ENCODE measurements at places on chromosomes 13 and 19.
A peak's percentile ranks its signal among the peaks of the same experiment; 100 is the strongest.

DNA sequence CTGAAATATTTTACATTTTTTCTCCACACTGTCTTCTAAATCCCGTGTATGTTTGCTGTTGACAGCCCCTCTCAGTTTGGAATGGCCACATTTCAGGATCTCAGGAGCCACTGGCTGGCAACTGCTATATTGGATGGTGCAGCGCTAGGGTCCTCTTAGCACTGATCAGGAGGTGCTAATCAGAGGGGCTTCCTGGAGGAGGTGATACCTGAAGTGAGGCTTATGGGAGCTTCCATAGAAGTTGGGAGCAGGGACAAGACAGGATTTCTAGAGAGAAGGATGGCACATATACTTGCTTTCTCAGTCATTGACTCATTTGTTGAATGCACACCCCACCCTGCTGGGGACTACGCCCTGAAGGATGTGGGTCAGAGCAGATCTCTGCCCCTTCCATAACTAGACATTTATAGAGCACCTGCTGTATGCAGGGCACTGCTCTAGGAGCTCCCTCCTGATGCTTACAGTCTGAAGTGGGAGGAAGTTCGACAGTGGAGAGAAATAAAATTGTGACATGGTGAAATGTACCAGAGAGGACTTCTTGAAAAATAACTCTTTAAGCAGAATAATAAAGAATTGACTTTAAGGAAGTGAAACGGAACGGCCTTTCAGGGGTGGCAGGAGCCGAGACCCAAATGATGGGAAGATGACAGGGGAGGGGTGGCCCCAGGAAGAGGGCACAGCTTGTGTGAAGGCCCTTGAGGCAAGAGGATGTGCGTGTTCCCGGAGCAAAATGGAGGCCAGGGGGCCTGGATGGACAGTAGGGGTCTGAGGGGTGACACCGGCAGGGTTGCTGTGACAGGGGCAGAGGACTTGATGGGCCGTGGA, 13.1 kb downstream of the AP2A1 start:
- no peak for DNase-seq

- DNase-seq = no peak
Measured at GRCh38 chr19:37309834-37310575, 60.9 kb upstream of the ZNF527 start.

DNA sequence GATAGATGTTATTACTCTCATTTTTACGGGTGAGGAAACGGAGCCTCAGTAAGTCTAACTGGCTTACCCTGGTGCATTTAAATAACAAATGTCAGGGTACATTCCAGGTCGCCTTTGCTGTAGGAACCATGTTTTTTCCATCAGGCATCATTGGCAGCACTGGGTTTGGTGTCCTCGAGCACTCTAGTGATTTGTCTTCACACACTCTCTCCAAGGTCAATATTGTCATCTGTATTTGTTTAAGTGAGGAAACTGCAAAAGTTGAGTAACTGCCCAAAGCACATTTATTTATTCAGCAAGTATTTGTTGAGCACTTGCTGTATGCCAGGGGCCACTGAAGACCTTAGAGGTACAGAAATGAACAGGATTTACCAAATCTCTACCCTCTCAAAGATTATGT, 78.6 kb downstream of the DCT start:
- no peak for DNase-seq

GRCh38 chr19:2648528-2648937, 54.0 kb downstream of the GNG7 start:
- peak; percentile 49 for DNase-seq

DNA sequence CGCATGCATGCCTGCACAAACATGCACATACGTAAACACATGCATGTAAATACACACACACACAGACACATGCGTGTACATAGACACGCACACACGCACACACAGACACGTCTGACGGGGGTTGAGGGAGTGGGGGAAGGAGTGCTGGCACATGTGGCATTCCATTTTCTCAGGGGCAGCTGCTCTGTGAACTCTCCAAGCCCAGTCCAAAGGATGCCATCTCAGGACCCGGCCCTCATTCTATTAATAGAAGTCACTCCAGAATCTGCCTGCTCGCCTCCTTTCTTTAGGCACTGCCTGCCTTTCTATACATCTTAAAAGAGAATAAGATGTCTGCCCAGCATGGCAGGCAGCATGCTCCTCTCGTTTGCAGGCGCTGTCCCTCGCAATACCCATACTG, 5.3 kb downstream of the ARHGEF7 start:
- DNase-seq = peak; percentile 64

DNA sequence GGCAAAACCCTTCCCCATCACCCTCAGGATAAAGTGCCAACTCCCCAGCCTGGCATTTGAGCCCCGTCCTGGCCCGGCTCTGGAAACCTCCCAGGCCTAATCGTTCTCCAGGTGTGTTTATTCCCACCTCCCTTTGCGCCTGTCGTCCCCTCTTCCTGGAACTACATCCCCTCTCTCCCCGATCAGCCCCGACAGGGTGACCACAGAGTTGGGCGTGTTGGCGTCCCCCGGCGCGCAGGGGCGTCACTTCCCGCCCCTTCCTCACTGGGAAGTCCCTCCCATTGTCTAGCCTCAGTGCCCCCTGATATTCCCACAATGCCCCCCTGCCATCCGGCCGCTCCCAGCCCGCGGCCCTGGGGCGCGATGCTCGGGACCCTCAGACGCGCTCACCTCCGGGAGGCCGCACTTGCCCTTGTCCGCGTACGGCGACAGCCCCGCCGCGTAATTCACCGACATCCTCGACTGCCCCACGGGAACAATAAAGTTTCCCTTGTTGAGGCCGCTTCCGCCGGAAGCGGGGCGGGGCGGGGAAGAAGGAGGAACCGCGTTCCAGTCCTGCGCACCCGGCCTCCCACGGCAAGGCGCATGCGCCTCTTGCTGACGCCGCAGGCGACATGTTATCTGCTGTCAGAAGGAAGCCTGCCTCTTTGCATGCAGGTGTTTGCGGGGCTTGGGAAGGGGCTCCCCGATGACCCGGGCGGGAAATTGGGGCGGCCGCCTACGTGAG, at the start of the genes ANKRD24 and SIRT6:
TSS of gene ANKRD24 (plus strand) at position 606 of the 727 bp plus-strand sequence. CDS start 3,737 bp downstream, outside the sequence.
TSS of gene SIRT6 (minus strand) at position 480 of the 727 bp plus-strand sequence. CDS start at position 456, 24 bp downstream.
- peak; percentile 98 for DNase-seq

GRCh38 chr13:108342369-108343289, 73.1 kb downstream of the TNFSF13B start:
- peak; percentile 70 for DNase-seq

DNA sequence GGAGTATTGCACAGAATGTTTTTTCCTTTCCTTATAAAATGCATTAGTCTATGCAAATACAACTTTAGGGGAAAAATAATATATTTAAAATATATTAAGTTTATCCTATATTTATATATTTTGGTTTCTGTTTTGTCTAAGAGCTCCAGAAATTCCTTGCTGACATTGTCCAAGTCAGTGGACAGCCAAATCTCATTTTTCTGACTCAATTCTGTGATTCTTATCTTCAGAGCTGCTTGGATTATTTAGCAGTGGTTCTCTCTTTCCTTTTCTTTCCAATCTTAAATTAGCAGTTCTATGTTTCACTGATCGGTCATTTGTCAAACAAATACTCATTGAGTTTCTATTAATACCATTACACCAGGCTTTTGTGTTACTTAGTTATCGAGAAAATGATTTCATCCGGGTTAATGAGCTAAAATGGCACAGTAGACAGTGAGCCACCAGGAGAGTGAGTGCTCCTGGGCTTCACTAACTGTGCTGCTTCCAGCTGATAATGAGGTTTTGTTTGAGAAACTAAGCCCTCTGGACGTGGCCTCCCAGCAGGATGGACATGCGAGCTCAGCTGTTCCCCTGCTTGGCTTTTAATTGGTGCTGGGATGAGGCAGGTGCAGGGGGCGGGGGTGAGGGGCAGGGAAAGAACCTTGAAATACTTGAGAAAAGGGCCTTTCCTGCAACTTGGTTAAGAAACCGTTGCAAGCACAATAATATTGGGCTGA, 44.0 kb downstream of the ATP11A start:
- no peak for DNase-seq

DNA sequence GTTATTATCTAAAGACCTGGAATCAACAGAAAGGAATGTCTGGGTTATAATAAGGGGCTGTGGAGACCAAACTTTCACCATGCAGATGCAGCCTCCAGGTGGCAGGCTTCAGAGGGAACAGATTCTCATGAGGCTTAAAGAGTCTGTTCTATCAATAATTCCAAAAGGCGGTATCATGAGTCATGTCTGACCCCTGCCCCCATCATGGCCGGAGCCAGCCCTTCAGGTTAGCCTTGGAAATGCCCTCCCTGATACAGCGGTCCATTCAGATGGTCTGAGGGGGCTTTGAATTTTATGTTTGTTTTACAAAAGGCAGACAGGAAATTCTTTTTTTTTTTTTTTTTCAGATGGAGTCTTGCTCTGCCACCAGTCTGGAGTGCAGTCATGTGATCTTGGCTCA, 21.7 kb upstream of the LAMP1 start:
- DNase-seq = peak; percentile 16

DNA sequence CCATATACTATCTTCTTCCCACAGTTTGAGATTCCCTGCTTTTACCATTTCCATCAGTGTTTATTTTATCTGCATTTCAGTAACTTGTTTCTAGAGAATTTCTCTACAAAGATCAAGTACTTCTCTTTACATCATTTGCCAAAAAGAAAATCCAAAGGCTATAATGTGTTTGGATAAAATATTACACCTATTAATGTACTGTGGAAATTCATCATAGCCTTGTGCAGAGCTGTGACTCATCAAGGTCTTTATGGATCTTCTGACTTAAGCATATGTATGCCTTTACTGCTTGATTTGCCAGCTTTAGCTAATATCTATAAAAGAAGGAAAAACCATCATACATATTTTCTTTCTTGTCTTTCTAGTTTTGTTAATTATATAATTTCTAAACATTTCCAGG, 9.6 kb upstream of the HTR2A start:
- no peak for DNase-seq

GRCh38 chr13:63700350-63700749, 2284.7 kb upstream of the PCDH20 start:
- no peak for DNase-seq

- DNase-seq = peak; percentile 76
Measured at GRCh38 chr19:4866595-4867424, 657 bp downstream of the PLIN3 start.

DNA sequence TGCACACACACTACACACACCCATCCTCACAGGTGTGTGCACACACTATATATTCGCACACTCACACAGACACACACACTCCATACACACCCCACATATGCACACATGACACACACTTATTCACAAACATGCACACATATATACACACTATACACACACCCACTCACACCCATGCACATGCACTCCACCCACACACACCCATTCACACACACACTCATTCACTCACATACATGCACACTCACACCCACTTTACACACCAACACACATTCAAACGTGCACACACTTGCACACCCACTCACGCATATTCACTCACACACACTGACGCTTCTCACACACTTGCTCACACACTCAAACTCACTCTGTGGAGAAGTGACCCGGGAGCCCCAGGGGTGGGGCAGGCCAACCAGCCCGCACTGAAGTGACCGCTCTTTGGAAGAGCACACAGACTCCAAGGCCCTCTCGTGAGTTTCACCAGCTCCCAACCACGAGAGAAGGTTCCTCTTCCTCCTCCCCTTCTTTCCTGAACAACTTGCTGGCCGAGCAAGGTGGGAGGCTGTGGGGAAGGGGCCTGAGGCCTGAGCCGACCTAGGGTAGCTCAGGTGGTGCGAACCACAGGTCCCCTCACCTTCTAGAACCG, 86.1 kb upstream of the TM9SF2 start:
- DNase-seq = peak; percentile 45

- DNase-seq = peak; percentile 8
Measured at GRCh38 chr13:82934000-82934399, 948.3 kb downstream of the SLITRK1 start.

- no peak for DNase-seq
Measured at GRCh38 chr13:21686751-21687391, 16.0 kb downstream of the FGF9 start.

GRCh38 chr19:38862321-38863059, 12.7 kb upstream of the HNRNPL start:
- peak; percentile 97 for DNase-seq

GRCh38 chr19:58123354-58123753, 25.3 kb upstream of the ZSCAN18 start:
- DNase-seq = no peak
